ENCODE measurements at places on chromosomes 5 and 9.

DNA sequence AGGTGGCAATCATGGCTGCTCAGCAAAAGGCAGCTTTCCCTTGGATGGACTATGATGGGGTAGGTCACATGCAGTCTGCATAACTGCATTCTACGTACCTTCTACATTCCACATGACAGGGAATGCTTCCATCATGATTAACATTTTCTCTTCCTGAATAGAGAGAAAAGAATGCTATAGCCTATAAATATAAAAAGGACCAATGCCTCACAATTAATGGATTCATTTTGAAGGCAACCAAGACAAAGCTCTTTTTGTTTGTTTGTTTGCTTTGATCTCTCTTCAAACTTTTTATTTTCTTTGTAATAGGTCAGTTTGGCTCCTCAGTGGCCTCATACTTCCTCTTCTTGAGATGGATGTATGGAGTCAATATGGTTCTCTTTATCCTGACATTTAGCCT is 201.3 kb downstream of the ALDH1A1 start:
- no peak for DNase-seq

DNA sequence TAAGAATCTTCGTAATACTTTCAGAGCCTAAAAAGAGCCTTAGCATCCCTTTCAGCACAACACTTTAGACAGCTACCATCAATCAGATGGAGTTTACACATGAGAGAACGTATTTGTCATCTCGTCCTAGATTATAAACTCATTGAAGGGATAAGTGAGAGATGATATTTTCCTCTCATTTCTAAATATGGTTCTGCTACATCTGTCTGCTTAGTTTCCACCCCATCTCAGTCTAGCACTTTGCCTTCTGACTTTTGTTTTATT is 208.4 kb upstream of the CD180 start:
- no peak for DNase-seq

DNA sequence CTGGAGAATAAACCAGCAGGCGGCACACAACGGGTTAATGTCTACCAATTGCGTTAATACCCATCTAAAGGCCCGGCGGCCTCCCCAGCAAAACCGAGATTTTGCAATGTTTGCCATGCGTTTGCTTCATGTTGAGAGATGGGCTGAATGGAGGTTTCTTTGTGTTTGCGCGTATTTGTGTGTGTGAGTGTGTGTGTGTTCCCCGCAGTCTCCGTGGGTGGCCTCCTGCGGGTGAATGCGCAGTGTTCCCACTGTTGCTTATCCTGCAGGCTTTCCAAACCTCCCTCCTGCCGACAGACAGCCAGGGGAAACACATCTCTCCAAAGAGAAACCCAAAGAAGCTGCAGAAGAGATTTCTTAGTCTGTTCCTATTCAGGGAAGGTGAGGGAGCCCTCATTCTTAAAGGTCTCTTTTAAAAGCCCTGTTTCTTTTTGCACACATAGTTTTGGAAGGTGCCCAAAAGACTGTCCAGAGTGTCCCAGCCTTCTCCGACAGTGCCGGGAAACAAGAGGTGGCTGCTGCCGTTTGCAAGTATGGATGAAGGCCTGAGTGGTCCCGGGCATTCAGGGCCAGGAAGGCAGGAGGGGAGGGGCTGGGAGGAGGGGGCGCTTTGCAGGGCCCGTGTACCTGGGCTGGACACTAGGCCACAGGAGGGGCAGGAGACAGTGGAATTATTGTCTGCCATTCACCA is 103.8 kb upstream of the ERCC6L2 start:
- DNase-seq: peak; percentile 63

GRCh38 chr5:136205061-136205702 is 12.2 kb upstream of the SMIM32 start:
- peak; percentile 2 for DNase-seq

DNA sequence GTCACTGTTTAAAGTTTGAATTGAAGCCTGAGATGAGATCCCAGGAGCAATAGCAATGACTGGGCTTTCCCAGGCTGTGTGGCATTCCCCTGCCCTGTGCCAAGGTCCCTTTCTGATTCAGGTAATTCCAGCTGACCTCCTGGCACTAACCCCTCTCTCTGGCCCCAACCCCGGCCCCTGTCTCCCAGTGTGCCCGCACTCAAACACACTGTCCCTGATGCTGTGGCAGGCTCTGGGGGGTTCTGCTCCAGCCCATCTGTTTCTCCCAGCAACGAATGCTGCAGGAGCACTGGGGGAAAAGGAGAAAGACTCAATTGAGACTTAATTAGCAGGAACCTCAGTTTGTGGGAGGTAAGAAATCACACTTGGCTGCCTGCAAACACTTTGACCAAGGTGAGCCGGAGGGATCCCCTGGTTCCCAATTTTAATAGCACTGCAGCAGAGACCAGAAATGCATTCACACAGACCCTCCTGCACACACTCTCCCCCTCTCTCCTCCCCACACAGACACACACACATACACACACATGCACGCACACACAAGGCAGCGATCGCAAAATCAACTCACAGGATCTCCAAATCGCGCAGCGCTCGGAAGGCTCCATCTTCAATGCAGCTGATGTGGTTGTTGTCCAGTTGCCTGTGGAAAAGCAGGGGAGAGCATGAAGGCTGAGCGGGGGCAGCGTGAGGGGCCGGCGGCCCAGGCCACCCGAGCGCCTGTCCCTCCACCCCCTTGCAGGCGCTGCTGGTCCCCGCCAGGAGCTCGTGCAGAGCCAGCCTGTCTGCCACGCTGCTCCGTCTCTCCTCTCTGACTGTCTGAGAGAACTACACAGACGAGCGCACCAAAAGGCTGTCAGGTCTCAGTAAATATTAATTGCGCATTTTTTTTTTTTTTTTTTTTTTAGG is 265.1 kb upstream of the PANK3 start:
- DNase-seq: no peak

DNA sequence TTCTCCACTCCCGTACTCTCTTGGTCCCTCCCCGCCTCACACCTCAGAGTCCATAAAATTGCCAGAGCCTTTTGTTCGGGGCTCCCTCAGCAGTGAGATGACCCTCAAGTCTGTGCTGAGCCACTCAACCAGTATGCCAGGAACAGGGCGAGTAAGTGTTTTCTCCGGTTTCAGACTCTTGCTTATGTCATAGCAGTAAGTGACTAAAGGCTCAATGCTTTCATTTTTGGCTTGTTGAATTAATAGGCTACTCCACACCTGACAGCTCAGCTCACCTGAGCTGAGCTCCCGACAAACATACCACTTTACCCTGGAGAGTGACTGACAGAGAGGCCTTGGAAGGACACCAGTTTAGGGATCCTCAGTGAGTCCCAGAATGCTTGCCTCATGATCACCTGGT is 30.5 kb downstream of the PCSK1 start:
- DNase-seq: no peak

Measured in femur (tissue), 1 donor.